ENCODE measurements at places on chromosomes 7 and 10. TPM values are rescaled to one million over a fixed set of nuclear protein-coding genes. Genes with fewer than 3 reads are reported as not detected.
A peak's percentile ranks its signal among the peaks of the same experiment; 100 is the strongest.

The PNLIP gene
- 1.9 TPM for total RNA-seq

- no peak for DNase-seq
Observed at GRCh38 chr10:30701451-30702173, 72.1 kb upstream of the LYZL2 start.

The ZNF107 gene
- 14.7 TPM for total RNA-seq

The GIMAP8 gene
- 0.09 TPM for total RNA-seq

DNA sequence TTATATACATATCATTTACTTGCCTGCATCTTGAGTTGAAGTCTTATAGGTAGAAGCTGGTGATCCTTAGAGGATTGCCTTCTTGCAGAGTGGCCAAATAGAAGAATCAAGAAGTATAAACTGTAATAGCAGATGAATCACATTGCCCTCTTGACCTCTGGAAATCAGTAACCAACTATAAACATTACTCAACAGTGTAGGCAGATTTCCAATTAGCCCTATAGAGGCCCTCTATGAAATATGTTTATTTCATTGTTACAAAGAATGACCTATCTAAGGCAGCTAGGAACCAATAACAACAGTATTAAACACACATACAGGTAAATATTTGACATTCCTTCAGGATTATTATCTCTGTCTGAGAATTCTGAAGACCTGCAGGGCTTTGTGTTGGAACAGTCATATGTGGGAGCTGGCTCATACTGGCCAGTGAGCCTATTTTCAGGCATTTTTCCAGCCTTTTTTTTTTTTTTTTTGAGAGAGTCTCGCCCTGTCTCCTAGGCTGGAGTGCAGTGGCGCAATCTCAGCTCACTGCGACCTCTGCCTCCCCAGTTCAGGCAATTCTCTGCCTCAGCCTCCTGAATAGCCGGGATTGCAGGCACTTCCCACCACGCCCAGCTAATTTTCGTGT is 7.2 kb upstream of the SRI start:
- DNase-seq = no peak

GRCh38 chr7:114648117-114648516 is 233.5 kb downstream of the FOXP2 start:
- DNase-seq = no peak

The PRKAR2B gene
- total RNA-seq = 29.6 TPM

- no peak for DNase-seq
Observed at GRCh38 chr10:3438606-3439005, 266.0 kb upstream of the PITRM1 start.

The CLCN1 gene
- 0.23 TPM for total RNA-seq

DNA sequence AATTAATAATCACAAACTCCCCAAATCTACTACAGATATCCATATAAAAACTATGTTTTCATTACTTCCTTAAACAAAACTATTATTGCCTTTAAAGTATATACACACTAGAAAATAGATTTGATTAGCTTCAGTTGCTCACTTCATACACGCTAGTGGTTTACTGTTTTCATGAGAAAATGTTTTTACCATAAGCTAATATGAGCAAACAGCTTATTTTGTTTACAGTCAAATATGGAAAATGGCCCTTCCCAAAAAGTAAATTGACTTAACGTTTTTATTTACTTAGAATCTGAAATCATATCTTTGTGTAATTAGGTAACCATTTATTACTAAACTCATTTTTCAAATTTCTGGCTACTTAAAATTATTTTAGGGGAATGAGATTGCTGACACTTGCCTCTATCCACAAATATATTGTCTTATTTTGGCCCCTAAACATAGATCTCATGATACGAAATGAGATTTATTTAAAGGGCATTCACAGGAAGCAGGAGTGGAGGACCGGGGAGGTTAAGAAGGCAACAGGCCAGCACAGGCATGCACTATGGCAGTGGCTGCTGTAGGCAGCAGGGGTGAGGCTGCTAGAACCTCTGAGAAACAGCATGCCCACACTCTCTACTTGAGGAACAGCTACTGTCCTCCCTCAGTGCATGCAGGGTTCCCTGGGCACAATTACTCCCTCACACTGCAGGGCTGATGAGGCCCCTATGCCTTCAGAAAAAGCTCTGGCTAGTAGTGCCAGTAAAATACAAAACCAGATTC is 29.6 kb upstream of the SOSTDC1 start:
- DNase-seq = no peak

The ATOH7 gene
- total RNA-seq = 0.44 TPM

- DNase-seq = no peak
Observed at GRCh38 chr7:92415225-92415624, 32.1 kb upstream of the GATAD1 start.

GRCh38 chr7:65967361-65968155 is 14.5 kb downstream of the GUSB start:
- no peak for DNase-seq

DNA sequence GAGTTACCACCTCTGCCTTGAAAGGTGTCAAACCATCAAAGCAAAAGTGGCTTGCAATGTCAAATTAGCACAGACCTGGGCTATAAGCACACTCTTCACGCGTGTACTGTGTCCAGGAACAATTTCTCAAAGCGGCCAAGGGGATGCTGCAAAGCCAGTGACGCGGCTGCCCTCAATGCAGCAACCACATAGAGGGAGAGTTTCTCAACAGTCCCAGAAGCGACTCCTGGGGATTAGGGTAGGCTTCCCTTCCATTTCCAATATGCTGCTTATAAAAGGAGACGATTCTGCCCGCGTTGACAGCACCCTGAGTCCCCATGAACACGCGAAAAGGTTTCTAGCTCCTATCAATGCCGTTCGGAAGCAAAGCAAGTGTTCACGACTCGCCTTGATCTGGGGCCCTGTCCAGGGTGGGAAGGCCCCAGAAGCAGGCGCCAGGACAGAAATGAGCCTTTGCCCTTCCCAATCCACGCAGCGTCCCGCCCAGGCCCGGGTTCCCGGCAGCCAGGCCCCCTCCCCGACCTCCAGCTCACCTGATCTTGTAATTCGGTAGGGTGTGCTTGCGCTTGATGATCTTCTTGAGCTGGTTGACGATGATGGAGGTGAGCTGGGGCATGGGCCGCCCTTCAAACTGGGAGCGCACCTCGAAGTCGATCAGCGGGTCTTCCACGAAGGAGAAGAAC is 1.3 kb downstream of the PDZD8 start:
- no peak for DNase-seq

DNA sequence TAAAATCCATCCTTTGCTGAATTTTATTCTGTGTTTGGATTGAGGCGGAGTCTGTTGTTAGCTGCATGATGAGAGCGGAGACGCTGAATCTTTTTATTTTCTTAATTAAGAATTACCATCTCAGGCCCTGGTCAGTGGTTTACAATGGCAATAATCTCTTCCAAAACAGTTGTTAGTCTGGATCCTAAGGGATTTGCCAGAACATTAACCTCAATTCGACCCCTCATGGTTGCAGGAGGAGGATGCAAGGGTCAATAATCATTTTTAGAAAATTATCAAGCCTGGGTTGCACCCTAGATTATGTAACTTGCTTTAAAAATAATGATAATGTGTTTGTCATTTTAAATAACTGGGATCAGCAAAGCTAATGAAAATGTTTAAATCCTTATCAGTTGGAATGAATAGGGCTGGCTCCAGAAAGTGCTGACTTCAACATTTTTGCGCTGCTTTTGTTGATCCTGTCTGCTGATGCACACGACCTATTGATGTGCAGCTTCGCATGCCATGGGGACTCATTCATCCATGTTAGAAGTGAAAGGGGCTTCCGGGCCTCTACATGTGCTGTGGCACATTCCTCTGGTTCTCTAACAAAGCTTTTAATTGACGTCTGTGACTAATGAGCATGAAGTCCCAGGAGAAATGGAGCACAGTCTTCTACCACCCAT is 80.7 kb upstream of the KIAA1217 start:
- DNase-seq = no peak

DNA sequence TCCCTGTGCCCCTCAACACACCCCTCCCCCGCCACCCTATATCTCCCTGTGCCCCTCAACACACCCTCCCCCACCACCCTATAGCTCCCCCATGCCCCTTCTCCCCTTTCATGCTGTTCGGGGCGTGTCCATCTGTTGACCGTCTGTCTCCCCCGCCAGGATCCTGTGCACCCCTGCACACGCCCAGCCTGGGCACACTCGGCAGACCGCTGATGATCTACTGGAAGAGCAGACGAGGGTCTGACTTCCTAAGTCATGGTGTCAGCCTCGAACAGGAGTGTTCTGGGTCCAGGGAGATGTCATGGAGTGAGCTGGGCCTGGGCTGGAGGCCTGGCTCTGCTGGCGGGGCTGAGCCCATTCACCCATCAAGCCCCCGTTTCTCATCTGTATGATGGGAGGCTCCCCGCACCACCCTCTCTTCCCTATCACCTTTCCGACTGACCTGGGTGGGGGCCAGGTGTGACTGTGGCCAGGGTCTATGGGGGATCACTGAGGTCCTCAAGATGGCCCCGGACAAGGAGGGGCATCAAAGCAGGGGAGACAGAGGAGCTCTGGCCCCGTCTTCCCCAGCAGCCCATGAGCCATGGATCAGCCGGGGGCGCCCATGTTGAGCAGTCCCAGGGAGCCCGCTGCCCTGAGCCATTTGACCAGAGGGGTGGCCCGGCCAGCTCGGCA is 48.3 kb downstream of the PDGFA start:
- DNase-seq = peak; percentile 5

DNA sequence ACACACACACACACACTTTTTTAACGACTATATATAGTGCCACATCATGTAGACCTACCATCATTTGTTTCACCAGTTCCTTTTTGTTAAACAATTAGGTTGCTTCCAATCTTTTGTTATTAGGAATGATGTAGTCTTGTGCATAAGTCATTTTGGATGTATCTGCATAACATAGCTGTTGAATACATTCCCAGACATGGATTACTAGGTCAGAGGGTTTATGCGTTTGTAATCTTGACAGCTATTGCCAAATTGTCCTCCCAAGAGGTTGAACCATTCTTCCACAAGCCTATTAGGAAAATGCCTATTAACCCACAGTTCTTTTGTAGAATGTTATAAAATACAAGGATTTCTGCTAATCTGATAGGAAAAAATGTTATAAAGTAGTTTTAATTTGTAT is 87.3 kb downstream of the PALS2 start:
- no peak for DNase-seq

DNA sequence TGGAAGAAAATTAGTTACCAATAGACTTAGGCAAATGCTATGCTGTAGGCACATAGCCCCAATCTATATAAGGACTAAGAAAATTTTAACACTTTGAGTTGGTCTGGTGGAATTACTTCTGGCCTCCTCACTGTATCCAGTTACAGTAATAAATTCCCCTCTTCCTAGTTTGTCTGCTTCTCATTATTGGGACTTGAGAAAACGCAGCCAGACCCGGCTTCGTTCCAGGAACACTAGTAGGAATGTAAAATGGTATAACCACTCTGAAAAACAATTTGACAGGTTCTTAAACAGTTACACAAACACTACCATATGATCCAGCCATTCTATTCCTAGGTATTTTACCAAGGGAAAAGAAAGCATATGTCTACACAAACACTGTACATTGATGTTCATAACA is 150.2 kb downstream of the VPS50 start:
- DNase-seq = no peak

The MEIG1 gene
- not detected for total RNA-seq

The FAM237B gene
- not detected for total RNA-seq

DNA sequence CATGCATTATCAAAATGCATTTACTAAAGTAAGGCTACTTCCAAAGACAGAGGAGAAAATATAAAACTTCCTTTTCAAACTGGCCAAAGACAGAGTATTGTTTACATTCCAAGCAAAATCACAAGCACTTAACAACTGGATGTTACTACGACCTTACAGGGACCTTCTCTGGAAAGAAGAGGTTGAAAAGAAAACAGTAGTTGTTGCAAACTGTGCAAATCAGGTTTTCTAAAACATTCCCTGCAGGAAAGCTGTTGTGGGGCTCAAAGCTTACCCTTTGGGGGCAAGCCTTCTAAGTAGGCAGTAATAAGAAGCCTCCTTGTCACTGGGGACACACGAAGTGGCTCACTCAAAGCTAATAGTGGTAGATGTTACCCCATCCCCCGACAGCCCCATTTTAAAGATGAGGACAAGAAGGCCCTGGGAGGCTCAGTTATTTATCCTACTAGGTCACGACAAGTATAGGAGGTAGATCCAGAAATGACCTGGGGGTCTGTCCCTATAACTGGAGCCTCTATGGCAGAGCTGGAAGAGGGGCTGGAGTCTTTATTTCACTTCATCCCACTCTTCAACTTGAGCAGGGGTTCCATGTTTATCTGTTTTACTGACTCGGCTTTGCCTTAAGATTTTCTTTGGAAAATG is 46.6 kb downstream of the ATXN7L1 start:
- no peak for DNase-seq

- no peak for DNase-seq
Observed at GRCh38 chr10:82943142-82943541, 1068.1 kb downstream of the NRG3 start.
